ENCODE measurements at places on chromosomes 16 and 17.

DNA sequence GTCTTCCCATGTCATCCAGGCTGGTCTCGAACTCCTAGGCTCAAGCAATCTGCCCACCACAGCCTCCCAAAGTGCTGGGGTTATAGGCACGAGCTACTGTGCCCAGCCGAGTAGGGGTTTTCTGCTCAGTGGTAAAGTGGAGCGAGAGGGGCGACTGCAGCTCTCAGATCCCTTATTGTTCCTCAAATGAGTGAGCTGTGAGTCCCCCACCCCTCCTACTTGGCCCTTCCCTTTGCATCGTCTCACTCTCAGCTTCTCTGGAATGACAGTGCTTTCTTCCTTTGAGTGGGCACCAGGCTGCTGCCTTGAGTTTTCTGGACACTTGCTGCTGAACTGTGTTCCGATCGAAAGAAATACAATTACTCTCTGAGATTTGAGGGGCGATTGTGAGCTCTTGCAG is 63.5 kb downstream of the MSI2 start:
- no peak for DNase-seq

DNA sequence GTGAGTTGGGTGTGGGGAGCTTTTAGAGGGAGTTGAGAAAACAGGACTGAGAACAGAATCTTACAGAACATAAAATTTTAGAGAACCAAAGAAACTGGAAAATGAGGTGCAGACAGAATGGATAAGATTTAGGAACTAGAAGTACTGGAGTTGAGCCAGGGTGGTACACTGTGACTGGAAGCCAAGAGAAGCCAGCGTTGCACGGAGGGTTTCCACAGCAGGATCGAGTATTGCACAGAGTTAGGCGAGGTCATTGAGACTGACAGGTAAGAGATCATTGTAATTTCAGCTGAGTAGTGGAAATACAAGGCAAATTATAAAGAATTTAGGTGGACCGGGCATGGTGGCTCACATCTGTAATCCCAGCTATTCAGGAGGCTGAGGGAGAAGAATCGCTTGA is 6.6 kb downstream of the GSDMA start:
- no peak for DNase-seq

DNA sequence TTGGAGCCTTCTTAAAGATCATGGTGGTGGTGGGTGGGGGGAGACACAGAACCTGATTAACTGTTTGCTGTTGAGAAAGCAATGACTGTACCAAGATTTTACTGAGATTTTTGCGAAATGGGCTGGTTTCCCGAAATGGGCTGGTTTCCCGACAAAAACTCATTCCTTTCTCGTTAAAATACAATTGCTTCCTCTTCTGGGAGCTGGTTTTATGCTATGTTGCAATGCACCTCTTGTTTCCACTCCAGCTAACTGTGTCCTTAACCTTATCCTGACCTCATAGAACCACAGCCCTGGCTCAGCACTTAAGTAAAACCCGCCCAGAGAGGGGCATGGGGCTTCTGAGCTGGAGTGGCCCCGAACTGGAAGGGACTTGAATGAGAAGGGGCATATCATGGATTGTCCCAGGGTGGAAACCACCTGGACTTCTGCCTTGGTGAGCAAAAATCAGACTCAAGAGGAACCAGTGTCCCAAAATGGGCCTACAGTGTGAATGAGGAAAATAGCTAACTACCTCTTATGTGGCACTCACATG is 20.9 kb downstream of the FAM20A start:
- no peak for DNase-seq

DNA sequence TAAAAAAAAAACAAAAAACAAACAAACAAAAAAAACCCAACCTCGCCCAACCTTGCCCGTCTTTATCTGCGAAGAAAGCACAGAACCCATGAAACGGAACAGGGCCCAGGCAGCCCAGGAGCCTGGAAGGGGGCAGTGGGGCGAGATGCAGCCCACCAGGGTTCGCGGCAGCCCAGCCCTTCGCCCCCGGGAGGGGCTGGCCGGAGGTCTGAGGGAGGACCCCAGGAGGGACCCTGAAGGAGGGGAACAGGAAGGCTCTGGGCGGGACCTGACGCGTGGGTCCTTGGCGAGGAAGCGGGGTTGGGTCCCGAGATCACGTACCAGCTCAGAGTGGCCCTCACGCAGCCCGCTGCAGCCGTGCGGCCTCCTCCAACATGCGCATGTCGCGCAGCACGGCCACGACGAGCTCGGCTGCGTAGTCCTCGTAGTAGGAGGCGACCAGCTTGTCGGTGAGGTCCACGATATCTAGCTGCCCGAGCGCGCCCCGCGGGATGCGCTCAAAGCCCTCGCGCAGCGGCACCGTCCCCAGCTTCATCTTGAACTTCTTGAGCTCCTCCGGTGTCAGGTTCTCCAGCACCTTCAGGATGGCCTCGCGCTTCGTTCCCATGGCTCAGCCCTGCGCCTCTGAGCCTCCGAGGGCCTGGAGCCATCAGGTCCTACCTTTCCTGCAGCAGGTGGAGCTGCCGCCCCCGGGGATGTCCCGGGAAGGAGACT is at the start of gene PYDC1:
Gene PYDC1 (minus strand): TSS at position 714 of the 714 bp plus-strand sequence. CDS start 107 bp downstream, at position 607.
- no peak for DNase-seq

DNA sequence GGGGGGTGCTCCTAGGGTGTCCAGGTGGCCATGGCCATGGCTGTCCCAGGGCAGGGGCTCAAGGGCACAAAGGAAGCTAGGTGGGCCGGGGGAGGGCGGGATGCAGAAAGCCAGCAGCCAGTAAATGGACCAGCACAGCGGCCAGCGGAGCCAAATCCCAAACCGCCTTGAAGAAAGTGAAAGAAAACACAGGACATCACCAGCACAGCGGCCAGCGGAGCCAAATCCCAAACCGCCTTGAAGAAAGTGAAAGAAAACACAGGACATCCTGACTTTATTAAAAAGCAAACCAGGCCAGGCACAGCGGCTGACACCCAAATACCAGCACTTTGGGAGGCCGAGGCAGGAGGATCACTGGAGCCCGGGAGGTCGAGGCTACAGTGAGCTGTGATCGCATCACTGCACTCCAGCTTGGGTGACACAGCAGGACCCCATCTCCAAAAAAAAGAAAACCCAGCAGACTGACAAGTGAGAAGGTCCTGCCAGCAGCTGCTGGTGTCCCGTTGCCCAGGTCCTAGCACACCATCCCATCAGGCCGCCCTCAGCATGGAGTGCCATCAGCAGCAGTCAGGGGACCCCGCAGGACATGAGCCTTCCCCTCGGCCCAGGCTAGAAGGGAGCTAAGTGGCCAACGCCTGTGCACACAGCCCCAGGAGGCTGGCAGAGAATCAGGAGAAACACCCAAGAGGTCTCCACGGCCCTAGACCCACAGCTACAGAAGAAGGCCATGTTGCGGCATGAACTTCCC is 17.0 kb downstream of the SLC38A10 start:
- no peak for DNase-seq

- DNase-seq, result no peak
Measured at GRCh38 chr16:20107083-20107482, 33.4 kb upstream of the GPR139 start.

- no peak for DNase-seq
Measured at GRCh38 chr16:2466667-2467527, 4.2 kb upstream of the NTN3 start.

DNA sequence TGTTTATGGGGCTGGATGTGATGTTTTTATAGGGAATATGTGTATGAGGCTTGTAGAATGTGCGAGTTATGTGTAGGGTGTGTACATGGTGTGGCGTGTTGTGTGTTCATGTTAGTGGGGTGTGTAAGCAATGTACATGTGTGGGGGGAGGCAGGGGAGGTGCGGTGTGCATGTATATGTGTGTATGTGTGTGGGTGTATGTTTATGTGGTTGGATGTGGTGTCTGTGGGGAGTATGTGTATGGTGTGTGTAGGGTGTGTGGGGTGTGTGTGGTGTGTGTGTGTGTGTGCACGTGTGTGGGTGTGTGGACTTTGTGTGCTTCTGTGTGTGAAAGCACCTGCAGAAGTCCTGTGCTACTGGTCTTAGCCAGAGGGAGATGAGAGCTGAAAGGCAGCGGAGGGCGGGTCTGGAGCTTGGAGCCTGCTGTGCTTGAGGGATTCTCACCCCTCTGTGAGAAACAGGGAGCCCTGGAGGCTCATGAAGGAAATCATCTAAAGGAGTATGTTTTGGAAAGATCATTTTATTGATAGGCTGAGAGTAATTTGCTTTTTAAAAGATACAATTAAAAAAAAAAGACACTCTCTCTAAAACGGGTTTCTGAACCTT is 222.7 kb downstream of the HS3ST4 start:
- DNase-seq, result no peak

- no peak for DNase-seq
Measured at GRCh38 chr16:82083710-82084353, 48.8 kb downstream of the HSD17B2 start.

GRCh38 chr17:49890077-49890821 is 42.4 kb upstream of the TAC4 start:
- DNase-seq, result no peak

GRCh38 chr16:63563819-63564505 is 1527.7 kb upstream of the CDH8 start:
- DNase-seq, result no peak

DNA sequence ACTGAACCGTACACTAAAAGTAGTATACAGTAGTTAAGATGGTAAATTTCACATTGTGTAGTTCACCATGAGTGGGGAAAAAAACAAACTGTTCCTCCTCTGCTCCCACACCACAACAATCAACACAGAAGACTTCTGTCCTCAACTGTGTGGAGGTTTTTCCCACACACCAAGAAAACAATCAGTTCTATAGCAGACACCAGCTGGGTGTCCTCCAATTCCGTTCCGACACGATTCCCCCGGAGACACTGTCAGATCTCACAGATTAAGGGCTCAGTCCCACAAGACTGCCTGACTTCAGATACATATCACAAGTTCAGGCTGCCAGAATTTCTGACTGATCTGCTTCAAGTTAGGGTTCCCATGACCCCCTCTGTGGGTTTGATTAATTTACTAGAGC is 31.8 kb downstream of the BBS2 start:
- DNase-seq, result no peak

DNA sequence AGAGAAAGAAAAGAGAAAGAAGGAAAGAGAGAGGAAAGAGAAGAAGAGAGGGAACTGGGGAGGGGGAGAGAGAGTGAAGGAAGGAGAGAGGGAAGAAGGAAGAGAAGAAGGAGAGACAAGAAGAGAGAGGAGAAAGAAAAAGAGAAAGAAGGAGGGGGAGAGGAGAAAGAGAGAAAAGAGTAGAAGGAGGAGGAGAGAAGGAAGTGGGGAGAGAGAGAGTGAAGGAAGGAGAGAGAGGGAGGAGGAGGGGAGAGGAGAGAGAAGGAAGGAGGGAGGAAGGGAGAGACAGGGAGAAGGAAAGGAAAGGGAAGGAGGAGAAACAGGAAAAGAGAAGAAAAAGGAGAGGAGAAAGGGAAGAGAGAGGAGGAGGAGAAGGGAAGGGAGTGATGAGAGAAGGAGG is 208.5 kb downstream of the MAF start:
- no peak for DNase-seq

DNA sequence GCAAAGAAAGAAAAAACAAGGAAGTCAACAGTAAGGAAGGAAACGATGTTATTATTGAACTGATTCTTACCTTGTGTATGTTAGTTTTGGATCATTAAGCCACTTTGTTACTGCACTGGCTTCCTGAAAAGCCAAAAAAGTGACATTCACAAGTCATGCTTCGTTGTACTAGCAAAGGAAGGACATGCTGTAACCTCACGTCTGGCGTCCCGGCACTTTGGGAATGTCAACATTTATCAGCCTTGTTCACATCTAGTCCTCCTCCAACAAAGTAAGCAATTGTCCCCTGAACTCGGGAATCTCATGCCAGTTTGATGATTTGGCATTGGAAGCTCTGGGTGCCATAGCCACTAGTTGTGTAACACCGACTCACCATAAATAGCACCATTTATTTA is 731 bp upstream of the MKS1 start:
- DNase-seq, result peak; percentile 8

- no peak for DNase-seq
Measured at GRCh38 chr16:89200124-89200849, at the start of gene SLC22A31. TSS of gene SLC22A31 (minus strand) at chr16:89200537. CDS start at chr16:89200501, 36 bp downstream.

DNA sequence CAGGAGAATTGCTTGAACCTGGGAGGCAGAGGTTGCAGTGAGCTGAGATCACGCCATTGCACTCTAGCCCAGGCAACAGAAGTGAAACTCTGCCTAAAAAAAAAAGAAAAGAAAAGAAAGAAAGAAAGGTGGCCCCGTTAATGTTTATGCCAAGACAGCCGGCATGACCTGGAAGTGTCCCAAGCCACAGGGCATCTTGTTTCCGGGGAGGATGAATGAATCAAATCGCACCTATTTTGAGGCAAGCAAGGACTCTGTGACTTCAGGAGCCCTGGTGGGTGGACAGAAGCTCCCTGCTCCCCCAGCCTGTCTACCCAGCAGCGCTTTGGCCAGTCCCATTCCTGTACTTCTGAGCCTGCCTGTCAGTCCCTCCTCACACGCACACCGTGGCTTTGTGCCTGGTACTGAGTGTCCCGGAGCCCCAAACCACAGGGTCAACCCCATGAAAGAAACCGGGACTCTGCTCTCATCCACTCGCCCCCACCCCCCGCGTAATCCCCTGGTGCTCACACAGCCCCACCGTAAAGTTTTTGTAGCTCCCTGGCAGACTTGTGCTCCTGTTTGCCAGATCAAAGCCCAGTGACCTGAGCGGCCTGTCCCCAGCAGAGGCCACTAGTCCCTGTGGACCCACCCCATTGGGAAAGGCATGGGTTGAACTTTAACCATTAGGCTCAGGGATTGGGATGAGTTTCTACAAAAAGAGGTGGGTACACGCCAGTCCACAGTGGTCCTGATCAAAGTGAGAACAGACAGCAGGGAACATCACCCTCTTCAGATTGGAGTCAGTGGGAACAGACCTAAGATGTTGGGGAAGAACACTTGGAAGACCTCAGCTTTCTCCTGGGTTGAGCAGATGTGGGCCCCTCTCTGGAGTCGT is 19.3 kb downstream of the CD2BP2 start:
- DNase-seq, result peak; percentile 52

DNA sequence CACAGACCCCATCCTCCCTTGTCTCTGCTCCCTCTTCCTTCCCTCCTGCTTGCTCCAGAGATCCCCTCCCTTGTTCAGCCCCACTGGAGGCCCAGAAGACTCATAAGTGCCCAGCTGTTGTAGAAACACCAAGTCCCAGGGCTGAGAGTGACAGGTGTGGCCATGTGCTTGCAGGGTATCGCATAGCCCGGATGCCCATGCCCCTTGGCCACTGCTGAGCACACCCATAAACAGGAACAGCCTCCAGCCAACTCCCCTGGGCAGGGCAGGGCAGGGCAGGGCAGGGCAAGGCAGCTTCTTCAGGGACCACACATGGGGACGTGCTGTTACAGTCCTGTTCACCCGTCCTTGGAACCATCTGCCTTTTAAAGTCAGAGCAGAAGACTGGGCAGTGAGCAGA is 2.0 kb downstream of the CACNG1 start:
- DNase-seq, result no peak

DNA sequence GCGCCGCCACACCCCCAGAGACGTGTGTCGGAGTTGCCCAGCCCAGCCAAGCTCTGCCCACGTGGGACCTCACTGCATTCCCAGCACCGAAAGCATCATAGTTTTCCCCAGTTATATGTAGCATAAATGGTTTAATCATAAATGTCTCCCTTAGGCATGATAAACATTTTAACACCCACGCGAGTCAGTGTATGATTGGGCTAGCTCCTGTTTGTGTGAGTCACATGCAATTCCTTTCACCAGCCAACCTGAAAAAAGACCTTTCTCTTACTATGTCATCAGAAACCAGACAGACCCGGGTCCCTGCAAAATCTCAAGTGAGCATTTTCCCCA is 9.2 kb downstream of the TAF1C start:
- DNase-seq, result peak; percentile 54

GRCh38 chr17:42068979-42069378 is 18.6 kb upstream of the C17orf113 start:
- no peak for DNase-seq

GRCh38 chr17:13351046-13351445 is 250.7 kb downstream of the HS3ST3A1 start:
- DNase-seq, result no peak

GRCh38 chr16:78094166-78094565 is 5.3 kb upstream of the WWOX start:
- peak; percentile 17 for DNase-seq

All from SW480 (cell line).